ENCODE measurements at places on chromosomes 7 and 10. TPM values are rescaled to one million over a fixed set of nuclear protein-coding genes. Genes with fewer than 3 reads are reported as not detected.

DNA sequence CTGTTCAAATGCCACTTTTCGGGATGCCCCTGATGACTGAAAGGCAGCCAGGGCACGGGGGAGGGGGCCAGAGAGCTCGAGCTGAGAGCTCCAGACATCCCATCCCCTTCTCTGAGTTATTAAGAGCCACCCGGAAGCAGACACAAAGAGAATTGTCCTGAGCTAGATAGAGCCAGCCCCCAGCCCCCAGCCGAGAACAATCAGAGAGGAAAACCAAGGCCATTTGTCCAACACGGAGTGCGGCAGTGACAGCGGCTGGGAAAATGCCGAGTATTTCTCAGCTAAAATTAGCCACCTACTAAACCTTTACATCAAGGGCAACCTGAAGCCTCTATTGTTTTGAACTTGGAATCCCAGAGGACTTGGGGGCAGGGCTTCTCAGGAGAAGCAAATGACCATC lies 51.0 kb downstream of the UNC5B start:
- H3K27ac ChIP-seq = no peak overlapping the region
- peaks cover 2% of the 10 kb centered on the region for H3K27me3 ChIP-seq
- H3K4me3 ChIP-seq = no peak overlapping the region

DNA sequence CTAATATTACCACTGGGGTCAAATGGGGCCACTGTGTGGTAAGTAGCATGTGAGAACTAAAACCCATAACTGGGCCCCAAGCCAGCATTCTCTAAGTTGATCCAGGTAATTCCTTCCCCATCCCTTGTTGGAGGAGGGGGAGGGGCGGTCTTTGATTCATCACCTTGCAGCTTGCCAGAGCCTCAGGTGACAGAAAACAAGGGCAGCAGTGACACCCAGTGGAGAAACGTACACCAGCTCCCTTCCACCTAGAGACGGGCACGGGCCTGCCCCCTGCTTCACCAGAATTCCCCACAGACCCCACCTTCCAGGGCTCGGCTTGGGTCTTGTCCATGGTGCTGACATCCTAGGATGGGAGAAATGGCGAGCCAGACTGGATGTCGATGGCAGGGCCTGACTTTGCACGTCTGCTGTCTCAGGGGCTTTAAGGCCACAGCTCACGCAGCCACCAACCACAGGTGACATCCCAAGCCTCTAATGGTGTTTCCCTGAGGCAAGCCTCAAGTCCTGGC lies 102.0 kb downstream of the STRA8 start:
- no peak for DNase-seq
- no peaks in the 10 kb centered on the region for H3K36me3 ChIP-seq
- no peak overlapping the region for H3K4me3 ChIP-seq
- no peaks in the 10 kb centered on the region for H3K4me1 ChIP-seq

GRCh38 chr10:98316170-98316569 lies 48.2 kb upstream of the LOXL4 start:
- DNase-seq = no peak
- peaks cover 7% of the 10 kb centered on the region for H3K27me3 ChIP-seq
- H3K36me3 ChIP-seq = no peaks in the 10 kb centered on the region
- no peak overlapping the region for H3K27ac ChIP-seq

GRCh38 chr7:102840404-102840803 lies 72.4 kb upstream of the LRRC17 start:
- no peak overlapping the region for H3K4me3 ChIP-seq
- H3K27ac ChIP-seq = no peak overlapping the region
- H3K4me1 ChIP-seq = no peaks in the 10 kb centered on the region
- no peaks in the 10 kb centered on the region for H3K36me3 ChIP-seq
- no peaks in the 10 kb centered on the region for H3K27me3 ChIP-seq

DNA sequence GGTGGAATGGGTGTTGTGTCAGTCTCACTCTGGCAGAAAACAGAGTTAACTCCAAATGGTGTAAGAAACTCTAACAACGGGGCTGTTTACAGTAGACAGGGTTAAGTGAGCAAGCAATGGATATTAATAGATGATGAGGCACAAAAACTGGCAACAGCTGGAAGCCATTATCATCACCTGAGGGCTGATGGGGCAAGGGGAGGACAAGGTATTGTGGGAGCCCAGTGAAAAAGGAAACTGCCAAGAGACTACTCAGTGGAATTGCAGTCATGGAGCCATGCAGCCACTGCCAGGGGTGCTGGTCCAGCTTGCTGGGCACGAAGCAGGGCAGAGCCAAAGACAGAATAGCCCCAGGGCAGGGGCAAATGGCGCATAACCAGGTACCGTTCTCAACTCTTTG lies 260.7 kb downstream of the BICC1 start:
- no peak overlapping the region for H3K4me3 ChIP-seq
- H3K4me1 ChIP-seq = no peaks in the 10 kb centered on the region
- H3K27me3 ChIP-seq = no peaks in the 10 kb centered on the region
- DNase-seq = no peak
- no peaks in the 10 kb centered on the region for H3K36me3 ChIP-seq

DNA sequence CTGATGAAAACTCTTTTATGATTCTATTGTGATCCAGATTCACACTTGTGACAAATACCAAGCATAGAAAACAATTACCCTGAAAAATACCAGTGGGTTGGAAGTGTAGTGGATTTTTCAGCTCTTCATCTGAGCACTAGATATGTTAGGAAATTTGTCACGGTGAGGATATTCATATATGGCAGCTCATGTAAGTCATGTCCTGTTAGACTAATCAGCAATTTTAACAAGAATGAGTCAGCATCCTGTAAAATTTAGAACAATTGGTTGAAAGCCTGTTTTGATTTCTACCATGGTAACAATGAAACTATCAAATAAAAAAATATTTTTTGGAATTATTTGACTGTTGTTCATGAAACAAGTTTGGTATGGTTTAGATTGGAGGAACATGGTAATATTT lies 334.3 kb downstream of the CACNA2D1 start:
- no peak for DNase-seq
- no peak overlapping the region for H3K27ac ChIP-seq
- no peaks in the 10 kb centered on the region for H3K36me3 ChIP-seq
- no peak overlapping the region for H3K4me3 ChIP-seq
- H3K27me3 ChIP-seq = no peaks in the 10 kb centered on the region

- no peaks in the 10 kb centered on the region for H3K27me3 ChIP-seq
- peaks cover 9% of the 10 kb centered on the region for H3K4me1 ChIP-seq
- H3K27ac ChIP-seq = no peak overlapping the region
- no peaks in the 10 kb centered on the region for H3K36me3 ChIP-seq
- no peak for DNase-seq
Measured at GRCh38 chr10:97690133-97690532, 3.1 kb upstream of the AVPI1 start.

DNA sequence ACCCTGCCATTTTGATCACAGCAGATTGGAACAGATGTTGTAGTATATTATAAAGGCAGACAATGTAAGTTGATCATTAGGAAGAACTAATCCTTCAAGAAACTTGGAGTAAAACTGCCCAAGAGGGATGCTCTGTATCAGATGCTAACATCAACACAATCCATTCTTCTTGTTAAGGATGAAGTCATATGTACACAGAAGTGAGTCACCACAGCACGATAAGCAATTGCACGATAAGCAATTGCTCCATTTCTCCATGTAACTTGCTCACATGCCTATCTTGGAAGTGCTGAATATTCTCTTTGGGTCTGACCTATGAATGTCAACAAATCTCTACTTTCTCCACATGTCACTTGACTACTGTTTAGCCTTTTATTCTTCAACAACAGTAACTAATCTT lies 41.5 kb upstream of the DMTF1 start:
- no peaks in the 10 kb centered on the region for H3K36me3 ChIP-seq
- H3K4me1 ChIP-seq = no peaks in the 10 kb centered on the region
- H3K27me3 ChIP-seq = peaks cover 12% of the 10 kb centered on the region
- no peak for DNase-seq

DNA sequence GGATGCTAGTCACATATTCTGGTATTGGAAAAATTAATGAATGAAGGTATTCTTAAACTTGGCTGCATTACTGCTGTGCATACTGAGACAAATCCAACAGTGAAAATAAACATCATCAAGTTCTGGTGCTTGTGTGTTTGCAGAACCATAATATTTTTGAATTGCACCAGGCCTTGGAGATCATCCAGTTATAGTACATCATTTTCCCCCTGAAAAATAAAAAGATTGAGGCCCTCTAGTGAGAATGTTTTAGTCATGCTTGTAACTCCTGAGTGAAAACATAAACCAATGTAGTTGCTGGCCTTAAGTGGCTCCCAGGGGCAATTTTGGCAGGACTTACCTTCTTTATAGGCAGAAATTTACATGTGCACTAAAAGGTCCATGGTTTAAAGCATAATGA lies 218.8 kb upstream of the TMEM229A start:
- H3K4me3 ChIP-seq = no peak overlapping the region
- no peaks in the 10 kb centered on the region for H3K4me1 ChIP-seq
- H3K27me3 ChIP-seq = no peaks in the 10 kb centered on the region
- no peak overlapping the region for H3K27ac ChIP-seq

- no peak overlapping the region for H3K27ac ChIP-seq
- peaks cover 20% of the 10 kb centered on the region for H3K36me3 ChIP-seq
Measured at GRCh38 chr7:92282930-92283329, 37.2 kb downstream of the ANKIB1 start.

- peaks cover 47% of the 10 kb centered on the region for H3K4me1 ChIP-seq
- peak; percentile 66 for DNase-seq
- H3K4me3 ChIP-seq = peak overlapping the region; percentile 88
- H3K27me3 ChIP-seq = no peaks in the 10 kb centered on the region
Measured at GRCh38 chr7:2710286-2710655, 22.3 kb downstream of the AMZ1 start.

DNA sequence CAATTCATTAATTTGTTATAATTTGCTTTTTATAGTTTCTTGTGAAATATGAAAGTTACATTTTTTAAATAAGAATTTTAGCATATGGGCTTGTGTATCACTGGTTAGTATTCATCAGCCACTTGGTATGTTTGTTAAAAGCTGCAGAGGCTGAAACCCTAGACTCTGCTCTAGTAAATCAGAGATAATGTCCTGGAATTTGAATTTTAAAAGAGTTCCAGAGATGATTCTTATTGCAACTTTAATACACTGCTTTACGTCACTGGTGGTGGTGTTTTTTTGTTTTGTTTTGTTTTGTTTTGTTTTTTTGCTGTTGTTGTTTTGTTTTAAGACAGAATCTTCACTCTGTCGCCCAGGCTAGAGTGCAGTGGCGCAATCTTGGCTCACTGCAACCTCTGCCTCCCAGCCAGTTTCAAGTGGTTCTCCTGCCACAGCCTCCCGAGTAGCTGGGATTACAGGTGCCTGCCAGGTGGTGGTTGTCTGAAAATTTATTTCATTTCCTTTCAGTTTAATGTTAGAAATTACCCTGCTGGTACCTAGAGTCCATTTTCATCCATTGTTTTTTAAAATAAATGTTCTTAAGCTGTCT lies 43.8 kb downstream of the PTPN12 start:
- H3K4me3 ChIP-seq = no peak overlapping the region
- H3K27ac ChIP-seq = no peak overlapping the region
- H3K27me3 ChIP-seq = no peaks in the 10 kb centered on the region
- H3K4me1 ChIP-seq = no peaks in the 10 kb centered on the region
- no peak for DNase-seq
- H3K36me3 ChIP-seq = peaks cover 25% of the 10 kb centered on the region

DNA sequence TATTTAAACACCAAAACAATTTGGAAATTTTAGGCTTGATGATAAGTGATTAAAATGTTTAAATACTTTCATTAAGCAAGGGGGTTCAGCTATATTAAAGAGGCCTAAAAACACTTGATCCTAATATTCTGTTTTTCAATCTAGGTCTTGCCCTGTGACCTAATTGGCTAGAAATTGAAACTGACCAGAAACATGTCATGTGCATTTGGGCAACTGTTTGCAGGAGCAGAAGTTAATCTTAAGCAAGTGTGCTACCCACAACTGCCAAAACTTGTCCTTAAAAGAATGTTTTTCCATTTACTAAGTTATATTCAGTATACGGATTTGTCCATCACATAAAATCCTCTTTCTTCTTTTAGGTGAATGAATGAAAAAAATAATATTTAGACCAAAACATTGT lies 167.3 kb downstream of the PPP1R3A start:
- H3K36me3 ChIP-seq = no peaks in the 10 kb centered on the region
- no peak for DNase-seq
- no peaks in the 10 kb centered on the region for H3K27me3 ChIP-seq

DNA sequence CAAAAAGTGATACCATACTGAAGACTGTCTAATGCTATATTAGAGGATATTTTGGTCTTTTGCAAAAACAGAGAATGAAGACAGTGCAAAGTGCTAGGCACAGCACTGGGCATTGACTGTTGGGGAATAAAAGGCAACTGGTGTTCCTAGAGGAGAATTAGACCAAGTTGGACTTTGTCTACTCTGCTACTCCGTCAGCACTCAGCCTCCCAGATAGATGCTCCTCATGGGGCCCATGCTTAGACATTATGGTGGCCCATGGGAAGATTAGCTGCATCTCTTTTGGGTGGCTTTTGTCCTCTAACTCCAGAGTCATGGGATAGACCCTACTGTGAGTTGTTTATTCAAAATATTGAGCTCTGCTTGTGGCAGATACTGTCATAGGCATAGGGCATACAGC lies 113.5 kb downstream of the RBM20 start:
- H3K36me3 ChIP-seq = no peaks in the 10 kb centered on the region
- no peak overlapping the region for H3K4me3 ChIP-seq
- peaks cover 4% of the 10 kb centered on the region for H3K27me3 ChIP-seq
- H3K4me1 ChIP-seq = no peaks in the 10 kb centered on the region
- DNase-seq = no peak
- H3K27ac ChIP-seq = no peak overlapping the region

DNA sequence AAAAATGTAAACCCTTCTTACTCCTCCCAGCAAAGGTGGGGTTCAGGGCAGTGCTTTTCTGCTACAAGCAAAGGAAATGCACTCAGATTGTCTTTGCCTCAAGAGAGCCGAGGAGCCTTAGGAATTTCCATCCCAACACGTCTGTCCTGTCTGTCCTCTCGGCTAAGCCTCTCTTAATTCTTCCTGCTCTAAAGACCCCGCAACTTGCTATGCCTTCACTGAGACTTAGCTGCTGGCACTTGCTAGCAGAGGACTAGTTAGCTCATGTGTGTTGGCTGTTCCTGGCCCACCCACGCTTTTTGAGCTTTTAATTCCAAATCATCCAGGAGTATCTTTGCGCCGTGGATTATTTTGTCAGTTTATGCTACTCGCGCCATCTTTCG lies 481 bp upstream of the NPM3 start:
- peaks cover 52% of the 10 kb centered on the region for H3K4me1 ChIP-seq
- no peak for DNase-seq
- H3K27ac ChIP-seq = peak overlapping the region; percentile 90

- DNase-seq = no peak
- no peaks in the 10 kb centered on the region for H3K36me3 ChIP-seq
- H3K4me1 ChIP-seq = peaks cover 9% of the 10 kb centered on the region
Measured at GRCh38 chr7:131527456-131527855, 29.0 kb downstream of the PODXL start.

The GIMAP8 gene
- total RNA-seq = 0.22 TPM

The MNX1 gene
- total RNA-seq = not detected

The IDI2 gene
- not detected for total RNA-seq

The PDK4 gene
- total RNA-seq = 0.53 TPM

The GJC3 gene
- not detected for total RNA-seq

The AHR gene
- 21.4 TPM for total RNA-seq

The TAC1 gene
- total RNA-seq = not detected

The POT1 gene
- 23.4 TPM for total RNA-seq

The ASAH2 gene
- 1.8 TPM for total RNA-seq

The TBX20 gene
- total RNA-seq = 0.11 TPM

The SLC39A12 gene
- total RNA-seq = not detected

The PPP1R3A gene
- not detected for total RNA-seq

The UCMA gene
- not detected for total RNA-seq

The KLLN gene
- total RNA-seq = 2.6 TPM
